ENCODE measurements at places on chromosomes 3 and 15.

DNA sequence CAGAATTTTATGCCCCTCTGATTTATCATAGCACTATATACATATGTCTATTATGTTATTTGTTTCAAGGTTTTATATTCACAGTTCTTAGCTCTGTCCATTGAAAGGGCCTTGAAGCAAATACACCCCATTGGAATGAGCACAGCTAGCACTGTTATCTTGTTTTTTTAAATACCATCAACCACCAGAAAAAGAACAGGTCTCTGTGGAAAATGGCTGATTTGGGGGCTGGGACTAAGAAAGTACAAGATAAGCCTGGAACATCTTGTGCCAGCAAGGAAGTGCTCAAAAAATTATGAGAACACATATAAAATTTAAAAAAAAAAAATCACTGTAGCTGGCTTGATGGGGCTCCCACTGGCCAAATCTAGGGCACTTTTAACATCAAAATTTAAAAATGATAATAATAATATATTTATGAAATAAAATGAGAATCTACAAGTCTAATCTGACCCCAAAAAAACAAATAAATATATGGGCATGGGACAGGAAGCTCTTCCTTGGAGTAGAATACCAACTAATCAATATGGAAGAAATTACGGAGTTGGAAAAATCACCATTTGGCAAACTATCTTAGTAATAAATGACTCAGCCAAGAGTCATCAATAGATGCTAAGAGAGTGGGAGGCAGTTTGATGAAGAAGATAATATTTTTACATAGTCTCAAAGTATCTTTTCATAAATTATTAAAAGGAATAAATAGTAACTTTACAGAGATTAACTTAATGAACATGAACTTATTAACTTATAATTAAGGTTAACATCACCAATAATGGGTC lies 20.5 kb downstream of the IFT80 start:
- no peak for DNase-seq

GRCh38 chr3:105365391-105366325 lies 1.1 kb upstream of the ALCAM start:
- no peak for DNase-seq

- DNase-seq: no peak
These were observed 33.2 kb downstream of the SLC12A8 start for GRCh38 chr3:125179143-125179883.

- peak; percentile 8 for DNase-seq
These were observed 62.5 kb downstream of the SFMBT1 start for GRCh38 chr3:52983336-52983807.

DNA sequence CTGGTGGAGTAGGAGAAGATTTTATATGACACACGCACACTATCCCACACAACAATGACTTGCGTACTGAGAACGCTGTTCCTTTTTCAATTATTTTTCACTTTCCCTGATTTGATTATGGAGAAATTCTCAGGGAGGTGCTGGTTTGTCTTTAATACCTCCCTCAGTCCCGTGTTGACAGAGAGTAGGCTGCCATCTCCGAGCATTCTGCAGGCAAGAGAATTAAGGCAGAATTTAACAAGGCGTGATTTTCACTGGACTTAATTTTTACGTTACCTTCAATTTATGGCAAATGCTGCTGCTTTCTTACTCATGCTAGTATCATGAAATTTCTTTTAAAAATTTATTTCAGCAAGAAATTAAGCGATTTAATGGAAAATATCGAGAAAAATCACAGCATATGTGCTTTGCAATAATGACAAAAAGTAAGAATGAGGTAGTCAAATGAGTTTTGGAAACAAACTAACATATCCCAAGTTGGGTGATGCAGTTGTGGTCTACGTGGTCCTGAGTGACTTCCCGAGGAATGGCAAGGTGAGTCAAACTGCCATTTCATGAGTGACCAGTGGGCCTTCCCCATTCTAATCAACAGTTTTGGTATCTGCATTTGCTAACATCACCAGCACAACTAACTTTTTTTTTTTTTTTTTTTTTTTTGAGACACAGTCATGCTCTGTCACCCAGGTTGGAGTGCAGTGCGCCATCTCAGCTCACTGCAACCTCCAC lies 16.9 kb downstream of the DNASE1L3 start:
- DNase-seq: no peak

DNA sequence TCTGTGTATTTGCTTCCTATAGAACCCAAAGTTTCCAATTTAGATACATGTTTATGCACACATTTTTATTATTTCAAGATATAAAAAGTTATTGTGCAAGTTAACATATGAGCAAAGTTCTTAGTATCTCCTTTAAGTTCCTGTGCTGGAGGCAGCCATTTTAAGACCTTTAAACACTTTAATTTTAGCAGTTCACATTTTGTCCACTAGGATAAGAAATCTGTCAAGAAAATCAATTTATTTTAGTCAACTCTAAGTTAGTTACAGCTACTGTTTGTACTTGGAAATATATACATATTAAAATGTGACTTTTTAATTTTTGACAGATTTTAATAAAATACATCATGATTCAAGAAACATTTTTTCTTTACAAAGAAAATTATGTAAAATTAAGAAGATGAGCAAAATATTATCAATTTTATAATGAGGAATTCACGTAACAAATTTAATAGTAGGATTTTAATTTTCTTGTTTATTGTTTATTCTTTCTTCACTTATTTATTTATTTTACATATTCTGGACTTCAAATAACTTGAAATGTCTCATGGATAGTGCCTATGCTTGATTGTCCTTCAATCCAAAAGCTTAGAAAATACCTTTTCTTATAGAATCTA lies 402.6 kb upstream of the GBE1 start:
- DNase-seq: no peak

DNA sequence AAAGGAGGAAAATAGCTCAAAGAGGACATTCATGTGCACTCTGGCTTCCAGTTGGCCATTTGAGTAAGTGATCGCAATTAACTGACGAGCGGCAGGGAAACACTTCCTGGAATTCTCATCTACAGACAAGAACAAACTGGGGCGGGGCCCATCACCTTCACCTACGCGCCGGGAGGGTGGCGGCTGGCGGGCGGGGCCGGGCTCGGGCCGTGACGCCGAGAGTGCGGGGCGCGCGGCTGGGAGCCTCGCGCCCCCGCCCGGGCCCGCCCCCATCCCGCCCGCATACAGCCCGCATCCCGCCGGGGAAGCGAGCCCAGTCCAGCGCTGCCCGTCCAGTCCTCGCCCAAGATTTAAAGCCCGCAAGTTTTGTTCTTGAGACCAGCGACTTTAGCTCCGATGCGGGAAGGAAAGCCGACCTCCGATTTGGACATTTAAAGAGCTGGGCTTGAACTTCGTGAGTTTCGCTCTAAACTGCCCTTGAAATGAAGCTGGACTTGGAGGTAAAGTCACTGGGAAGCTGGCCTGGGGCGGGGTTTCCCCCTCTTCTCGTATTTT lies at the start of gene B3GNT5:
Gene B3GNT5, plus strand, starts transcription at position 281 of the 555 bp plus-strand sequence. CDS start 16,546 bp downstream, outside the sequence.
- DNase-seq: peak; percentile 57

DNA sequence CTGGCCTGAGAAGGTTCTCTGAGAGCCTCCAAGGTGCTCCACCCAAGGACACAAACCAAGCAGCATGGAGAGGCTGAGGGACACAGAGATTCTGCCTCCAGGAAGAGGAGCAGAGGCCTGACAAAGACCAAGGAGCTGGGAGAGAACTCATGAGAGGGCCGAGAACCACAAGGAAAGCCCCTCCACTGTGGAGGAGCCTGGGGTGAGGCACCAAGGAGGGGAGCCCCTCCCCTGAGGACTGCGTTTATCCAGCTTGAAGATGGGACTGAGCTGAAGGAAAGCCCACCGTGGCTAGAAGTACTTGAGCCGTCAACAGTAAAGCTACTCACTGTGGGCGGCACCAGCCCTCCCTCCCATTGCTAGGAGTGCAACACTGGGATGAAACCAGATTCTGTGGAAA lies 63.1 kb upstream of the MEF2A start:
- no peak for DNase-seq

DNA sequence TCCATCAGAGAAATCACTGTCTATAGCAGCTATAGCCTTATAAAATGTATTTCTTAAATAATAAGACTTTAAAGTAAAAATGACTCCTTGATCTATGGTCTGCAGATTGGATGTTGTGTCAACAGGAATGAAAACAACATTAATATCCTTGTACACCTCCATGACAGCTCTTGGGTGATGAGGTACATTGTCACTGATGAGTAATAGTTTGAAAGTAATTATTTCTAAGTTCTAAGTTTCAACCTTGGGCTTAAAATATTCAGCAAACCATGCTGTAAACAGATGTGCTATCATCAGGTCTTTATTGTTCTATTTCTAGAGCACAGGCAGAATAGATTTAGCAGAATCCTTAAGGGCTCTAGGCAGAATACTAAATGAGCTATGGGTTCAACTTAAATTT lies 568.2 kb upstream of the BCHE start:
- DNase-seq: no peak

GRCh38 chr3:34534013-34534412 lies 735.6 kb downstream of the PDCD6IP start:
- DNase-seq: no peak

- no peak for DNase-seq
These were observed 19.1 kb downstream of the TTC21A start for GRCh38 chr3:39126532-39127071.

- DNase-seq: no peak
These were observed at the start of gene ACOX2 for GRCh38 chr3:58536501-58537411. TSS of gene ACOX2 (minus strand) at chr3:58537190. CDS start at chr3:58535106, 2,084 bp downstream.

DNA sequence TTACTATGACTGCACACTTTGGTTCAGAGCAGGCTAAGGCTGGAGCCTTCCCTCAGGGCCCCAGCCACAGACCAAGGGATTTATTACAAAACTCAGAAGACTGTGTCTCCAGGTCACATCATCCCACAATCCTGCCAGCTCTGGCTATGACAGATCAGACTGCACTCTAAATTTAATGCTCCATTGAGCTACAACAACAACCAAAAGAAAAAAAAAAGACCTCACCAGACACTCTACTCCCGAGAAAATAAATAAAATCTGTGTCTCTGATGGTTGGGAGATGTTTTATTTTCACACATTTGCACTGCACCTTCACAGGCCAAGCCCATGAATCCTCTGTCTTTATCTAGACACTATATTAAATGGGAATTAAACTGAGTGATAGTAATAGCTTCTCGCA lies 50.8 kb upstream of the CTNNB1 start:
- DNase-seq: no peak

DNA sequence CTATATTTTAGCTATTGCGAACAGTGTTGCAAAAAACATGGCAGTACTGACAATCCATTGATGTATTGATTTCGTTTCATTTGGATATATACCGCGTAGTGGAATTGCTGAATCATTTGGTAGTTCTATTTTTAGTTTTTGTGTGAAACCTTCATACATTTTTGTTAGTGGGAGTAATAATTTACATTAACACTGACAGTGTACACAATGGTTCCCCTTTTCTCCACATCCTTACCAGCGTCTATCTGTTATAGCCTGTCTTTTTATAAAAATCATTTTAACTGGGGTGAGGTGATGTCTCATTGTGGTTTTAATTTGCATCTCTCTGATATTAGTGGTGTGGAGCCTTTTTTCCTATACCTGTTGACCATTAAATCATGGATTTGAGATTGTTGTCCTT lies 392.4 kb upstream of the ALCAM start:
- DNase-seq: no peak

DNA sequence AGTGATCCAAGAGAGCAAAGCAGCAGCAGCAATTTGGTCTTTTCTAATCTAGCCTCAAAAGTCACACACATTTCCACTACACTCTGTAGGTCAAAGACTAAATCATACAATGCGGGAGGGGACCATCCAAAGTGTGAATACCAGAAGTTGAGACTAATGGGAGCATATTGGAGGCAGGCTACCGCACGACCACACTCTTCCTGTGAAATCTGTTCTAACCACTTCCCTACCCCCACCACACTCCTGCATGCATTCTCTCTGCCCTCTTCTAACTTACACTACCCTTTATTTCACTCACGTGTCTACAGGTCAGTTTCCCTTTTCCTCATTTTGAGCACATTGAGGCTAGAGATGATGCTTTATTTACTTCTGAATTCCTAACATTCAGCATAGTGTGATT lies 23.7 kb upstream of the PRTG start:
- no peak for DNase-seq

GRCh38 chr3:99413504-99413903 lies 224.9 kb upstream of the COL8A1 start:
- no peak for DNase-seq

DNA sequence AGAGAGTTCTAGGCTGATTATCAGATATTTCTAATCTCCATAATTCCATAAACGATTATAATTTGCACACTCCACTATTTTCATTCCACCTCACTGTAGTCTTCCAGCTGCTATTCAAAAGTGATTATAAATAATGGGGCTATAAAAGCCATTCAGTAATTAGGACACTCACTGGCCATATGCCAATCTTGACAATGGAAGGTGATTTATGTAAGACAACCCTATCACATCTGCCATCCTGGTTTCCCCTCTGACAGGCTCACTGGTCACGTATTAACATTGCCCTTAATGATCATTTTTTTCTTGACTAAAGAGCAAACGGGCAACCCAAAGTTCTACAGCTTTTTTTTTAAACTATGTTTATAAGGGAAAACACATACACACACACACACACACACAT lies 402.4 kb downstream of the MAGI1 start:
- no peak for DNase-seq

DNA sequence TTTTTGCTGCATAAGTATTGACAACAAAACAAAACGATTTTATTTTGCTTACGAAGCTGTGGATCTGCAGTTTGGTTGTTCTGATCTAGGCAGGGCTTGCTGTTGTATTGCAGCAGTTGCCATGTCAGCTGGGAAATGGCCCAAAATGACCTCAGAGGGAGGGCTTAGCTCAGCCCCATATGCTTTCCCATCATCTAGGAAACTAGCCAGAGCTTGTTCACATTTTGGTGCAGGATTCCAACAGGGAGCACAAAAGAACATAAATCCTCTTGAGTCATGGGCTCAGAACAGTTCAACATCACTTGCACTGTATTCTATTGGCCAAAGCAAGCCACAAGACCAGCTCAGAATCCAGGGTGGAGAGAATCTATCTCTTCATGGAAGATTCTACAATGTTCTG lies 42.2 kb upstream of the ROBO2 start:
- DNase-seq: no peak

DNA sequence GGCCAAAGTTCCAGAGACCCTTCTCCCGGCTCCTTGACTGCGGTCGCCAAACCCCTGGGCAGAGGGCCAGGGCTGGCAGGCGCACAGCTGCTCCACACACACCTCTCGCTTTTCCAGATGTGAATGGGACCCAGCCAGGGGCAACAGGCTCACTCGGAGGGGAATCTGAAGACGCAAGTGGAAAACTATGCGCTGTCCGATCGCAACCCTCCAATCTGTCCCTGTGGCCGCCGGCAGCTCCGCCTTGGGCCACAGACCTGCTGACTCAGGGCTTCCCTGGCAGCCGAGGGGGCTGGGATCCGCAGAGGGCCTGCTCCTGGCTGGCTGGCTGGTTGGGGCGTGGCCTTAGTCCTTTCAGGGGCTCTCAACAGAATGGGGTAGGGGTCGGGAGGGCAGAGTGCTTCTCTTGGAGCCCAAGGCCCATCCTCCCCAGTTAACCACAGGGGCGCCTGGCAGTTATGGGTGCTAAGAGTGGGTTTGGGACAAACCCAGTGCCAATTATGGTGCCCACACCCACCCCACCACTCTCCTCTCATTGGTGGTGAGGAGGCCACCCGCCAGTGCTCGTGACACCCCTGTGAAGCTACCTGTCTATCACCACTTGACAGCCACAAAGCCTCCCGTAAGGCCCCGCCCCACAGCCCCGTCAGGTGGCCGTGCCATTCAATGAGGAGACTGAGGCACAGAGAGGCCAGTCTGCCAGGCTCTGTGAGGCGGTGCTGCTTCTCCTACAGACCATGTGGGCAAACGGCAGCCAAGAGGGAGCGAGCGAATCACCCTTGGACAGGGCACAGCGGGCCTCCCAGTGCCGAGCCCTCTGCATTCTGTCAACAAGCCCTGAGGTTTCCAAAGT lies 53.8 kb downstream of the IQSEC1 start:
- no peak for DNase-seq
